ENCODE measurements at places on chromosomes 2 and 18.

- no peak for DNase-seq
These were observed 1.0 kb upstream of the STRN start for GRCh38 chr2:36967236-36967876.

- no peak for DNase-seq
These were observed 439.8 kb downstream of the TGIF1 start for GRCh38 chr18:3889803-3890202.

- no peak for DNase-seq
These were observed 39.1 kb downstream of the TFCP2L1 start for GRCh38 chr2:121245913-121246312.

GRCh38 chr2:37619959-37620300, 51.5 kb downstream of the CDC42EP3 start:
- no peak for DNase-seq

- peak; percentile 1 for DNase-seq
These were observed 54.3 kb downstream of the CDK15 start for GRCh38 chr2:201860636-201861066.

DNA sequence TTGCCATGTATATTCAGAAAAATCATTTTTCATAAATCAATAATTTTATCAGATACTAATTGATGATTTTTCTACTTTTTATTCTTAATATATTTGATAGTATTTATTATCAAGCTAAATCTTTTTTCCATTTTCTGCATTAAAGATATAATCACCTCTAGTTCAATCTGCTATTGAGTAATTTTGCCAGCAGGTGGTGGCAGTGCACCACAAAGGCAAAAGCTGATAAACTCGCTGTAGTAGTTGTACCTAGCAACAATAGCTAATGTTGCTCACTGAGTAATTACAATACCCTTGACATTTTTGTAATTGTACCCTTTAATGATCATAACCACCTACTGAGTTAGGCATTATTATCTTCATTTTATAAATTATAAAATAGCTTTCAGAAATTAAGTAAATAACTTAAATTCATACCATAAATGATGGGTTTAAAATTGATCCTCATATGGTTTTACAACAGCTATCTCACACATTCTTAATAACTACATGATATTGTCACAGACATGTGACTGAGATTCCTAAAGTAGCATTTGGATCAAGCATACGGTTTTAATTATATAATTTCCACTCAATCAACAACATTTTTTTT, 52.0 kb upstream of the CALCRL start:
- DNase-seq: no peak

- DNase-seq: no peak
These were observed 1.3 kb downstream of the MAPRE2 start for GRCh38 chr18:35042389-35043071.

- no peak for DNase-seq
These were observed 228.1 kb upstream of the PXDN start for GRCh38 chr2:1972422-1972821.

- DNase-seq: no peak
These were observed 79.4 kb downstream of the TMEM182 start for GRCh38 chr2:102841107-102841840.

GRCh38 chr2:68237976-68238580, 14.3 kb downstream of the PPP3R1 start:
- no peak for DNase-seq

DNA sequence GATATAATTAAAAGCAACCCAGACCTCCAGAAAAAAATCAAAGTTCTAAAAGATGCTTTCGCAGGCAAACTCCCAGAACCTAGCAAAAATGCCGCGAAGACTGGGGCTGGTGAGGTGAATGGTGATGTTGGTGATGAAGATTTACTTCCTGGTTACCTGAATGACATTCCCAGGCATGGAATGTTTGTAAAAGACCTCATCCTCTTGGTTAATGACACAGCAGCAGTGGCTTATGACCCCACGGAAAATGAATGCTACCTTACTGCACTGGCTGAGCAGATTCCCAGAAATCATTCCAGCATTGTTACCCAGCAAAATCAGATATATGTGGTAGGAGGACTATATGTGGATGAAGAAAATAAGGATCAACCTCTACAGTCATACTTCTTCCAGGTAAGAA, 994 bp downstream of the KLHL41 start:
- DNase-seq: no peak

GRCh38 chr18:49988733-49989132, 175.4 kb upstream of the ACAA2 start:
- DNase-seq: no peak

DNA sequence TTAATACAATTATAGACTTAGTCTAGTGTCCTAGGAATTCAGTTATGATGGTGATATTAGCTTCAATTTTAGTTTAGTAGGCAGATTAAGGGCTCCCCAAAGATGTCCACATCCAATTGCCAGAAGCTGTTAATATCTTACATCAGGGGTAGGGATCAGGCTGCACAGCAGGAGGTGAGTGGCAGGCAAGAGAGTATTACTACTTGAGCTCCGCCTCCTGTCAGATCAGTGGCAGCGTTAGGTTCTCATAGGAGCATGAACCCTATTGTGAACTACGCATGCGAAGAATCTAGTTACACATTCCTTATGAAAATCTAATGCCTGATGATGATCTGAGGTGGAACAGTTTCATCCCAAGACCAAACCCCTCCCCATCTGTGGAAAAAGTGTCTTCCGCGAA, 54.9 kb downstream of the NYAP2 start:
- no peak for DNase-seq
